ENCODE measurements at places on chromosomes 7 and 10.
A peak's percentile ranks its signal among the peaks of the same experiment; 100 is the strongest.

DNA sequence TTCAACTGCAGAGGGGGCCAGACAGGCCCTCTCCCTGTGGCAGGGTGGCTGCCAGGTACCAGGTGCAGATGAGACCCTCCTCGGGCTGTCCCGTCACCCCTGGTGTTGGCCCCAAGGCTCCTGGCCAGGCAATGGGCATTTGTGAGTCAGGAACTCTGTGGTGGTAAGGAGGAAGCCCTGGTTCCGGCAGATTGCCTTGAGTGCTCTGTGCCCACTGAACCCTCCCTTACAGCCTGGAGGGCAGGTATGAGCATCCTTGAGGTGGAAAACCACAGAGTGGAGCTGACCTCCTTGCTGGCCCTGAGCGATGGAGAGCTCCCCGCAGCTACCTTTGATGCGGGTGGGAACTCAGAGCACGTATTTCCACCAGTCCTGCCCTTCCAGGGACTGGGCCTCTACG is 2.0 kb downstream of the PAOX start:
- DNase-seq = no peak

- DNase-seq = no peak
Measured at GRCh38 chr7:44979481-44980392, 922 bp upstream of the MYO1G start.

DNA sequence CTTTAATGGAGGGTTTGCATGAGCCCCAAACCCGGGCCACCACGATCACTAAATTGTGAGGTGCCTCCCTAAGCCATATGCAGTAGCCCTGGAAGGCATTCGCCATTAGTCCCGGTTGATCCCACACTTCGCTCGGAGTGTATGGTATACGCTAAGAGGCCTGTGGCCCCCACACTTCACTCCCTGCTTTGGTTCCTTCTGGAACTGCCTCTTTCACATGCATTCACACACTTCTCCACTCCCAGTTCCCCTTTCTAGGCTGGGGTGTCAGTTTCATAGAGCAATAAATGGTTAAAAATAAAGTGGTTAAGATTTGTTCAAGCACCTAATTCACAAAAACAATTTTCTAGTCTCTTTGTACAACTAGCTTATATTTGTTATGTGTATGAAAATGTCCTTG is 212.1 kb upstream of the KCND2 start:
- no peak for DNase-seq

DNA sequence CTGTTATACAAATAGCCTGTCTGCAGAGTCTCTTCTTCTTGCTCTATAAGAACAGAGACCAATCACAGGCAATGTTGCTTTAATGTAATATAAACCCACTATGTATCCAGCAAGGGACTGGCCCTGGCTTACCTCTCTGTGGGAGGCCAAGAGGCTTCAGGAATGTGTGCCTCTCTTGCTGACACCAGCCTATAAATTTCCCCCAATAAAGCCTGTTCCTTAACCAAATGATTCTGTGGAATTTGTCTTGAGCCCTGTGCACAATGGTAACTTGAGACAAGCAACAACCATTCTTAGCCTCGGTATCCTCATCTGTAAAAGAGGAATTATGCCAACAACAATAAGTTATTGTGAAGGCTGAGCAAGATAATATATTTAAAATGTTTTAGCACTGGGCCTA is 563.7 kb downstream of the GRM8 start:
- no peak for DNase-seq

- no peak for DNase-seq
Measured at GRCh38 chr10:86681722-86682386, 13.5 kb downstream of the LDB3 start.

DNA sequence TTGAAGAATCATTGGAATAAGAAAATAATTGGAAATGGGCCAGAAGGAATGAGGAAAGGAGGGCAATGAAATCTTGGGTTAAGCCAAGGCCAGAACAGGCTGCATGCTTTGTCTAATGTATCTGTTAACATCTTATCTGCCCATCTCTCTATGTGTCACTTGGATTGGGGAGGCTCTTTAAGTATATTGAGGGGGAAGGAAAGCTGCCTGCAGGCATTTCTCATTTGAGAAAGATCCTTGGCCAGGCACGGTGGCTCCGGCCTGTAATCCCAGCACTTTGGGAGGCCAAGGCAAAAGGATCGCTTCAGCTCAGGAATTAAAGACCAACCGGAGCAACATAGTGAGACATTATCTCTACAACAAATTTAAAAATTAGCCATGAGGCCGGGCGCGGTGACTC is 14.3 kb downstream of the PCBD1 start:
- DNase-seq = no peak

GRCh38 chr7:131556909-131557651 is 652 bp upstream of the PODXL start:
- no peak for DNase-seq

DNA sequence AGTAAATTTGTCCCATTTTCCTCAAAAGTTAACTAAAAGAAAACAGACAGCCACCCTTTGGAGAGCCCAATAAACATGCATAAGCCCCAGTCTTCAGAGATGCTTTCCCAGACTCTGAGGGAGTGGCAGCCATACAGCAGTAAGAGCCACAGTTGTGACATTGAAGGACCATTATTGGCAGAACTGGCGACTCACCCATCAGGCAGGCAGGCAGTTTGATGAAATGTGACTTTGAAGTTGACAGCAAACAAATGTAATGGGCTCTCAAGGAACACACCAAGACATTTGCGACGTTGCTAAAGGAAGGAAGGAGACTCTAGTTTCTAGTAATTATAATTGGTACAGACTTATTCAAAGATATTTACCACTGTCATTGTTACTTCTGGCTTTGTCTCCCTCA is 287.5 kb upstream of the PHYHIPL start:
- no peak for DNase-seq

- no peak for DNase-seq
Measured at GRCh38 chr10:49679480-49679893, at the start of gene C10orf53. TSS of gene C10orf53 (plus strand) at chr10:49679651. CDS start at chr10:49679698, 47 bp downstream.

- no peak for DNase-seq
Measured at GRCh38 chr7:2191016-2191415, 41.7 kb downstream of the MAD1L1 start.

GRCh38 chr7:115682507-115682906 is 348.1 kb downstream of the TFEC start:
- DNase-seq = no peak

GRCh38 chr10:52746169-52746568 is 26.4 kb downstream of the MBL2 start:
- no peak for DNase-seq

DNA sequence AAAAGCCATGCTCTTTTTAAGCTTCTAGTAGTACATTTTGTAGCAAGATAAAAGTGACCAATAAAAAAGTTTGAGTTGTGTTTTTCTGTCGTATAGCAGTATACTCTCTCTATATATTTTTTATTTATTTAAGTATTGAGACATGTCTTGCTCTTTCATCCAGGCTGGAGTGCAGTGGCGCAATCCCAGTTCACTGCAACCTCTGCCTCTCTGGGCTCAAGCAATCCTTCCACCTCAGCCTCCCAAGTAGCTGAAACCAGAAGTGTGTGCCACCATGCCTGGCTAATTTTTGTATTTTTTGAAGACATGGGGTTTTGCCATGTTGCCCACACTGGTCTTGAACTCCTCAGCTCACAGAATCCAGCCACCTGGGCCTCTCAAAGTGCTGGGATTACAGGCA is 2.8 kb downstream of the SUGCT start:
- no peak for DNase-seq

DNA sequence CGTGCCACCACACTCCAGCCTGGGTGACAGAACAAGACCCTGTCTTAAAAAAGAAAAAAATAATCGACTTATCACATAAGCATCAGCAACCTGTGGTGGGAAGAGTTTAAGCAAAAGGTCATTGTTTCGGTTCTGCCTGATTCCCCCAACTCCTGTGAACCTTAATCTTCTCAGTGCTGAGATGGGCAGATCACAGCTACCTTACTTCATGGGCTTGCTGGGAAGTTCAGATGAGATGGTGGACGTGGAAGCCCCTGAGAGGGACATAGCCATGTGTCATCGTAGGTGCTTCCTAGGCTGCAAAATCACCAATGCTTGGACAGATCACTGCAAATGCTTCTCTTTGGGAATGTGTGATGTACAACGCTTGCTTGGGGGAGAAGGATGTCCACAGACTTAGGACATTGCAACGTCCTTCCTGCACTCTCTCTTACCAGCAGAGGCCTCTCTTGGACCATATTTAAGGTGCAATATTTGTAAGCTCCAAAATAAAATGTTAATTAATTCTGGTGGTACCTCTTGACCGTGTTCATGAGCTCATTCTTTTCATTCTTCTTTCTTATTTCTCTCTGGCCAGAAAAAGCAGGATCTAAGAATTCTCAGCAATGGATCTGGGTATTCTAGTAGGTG is 8.6 kb downstream of the GJD4 start:
- DNase-seq = no peak

- no peak for DNase-seq
Measured at GRCh38 chr10:60031664-60032063, 125.3 kb upstream of the CCDC6 start.

GRCh38 chr10:74021248-74022055 is 23.5 kb downstream of the VCL start:
- DNase-seq = peak; percentile 50

DNA sequence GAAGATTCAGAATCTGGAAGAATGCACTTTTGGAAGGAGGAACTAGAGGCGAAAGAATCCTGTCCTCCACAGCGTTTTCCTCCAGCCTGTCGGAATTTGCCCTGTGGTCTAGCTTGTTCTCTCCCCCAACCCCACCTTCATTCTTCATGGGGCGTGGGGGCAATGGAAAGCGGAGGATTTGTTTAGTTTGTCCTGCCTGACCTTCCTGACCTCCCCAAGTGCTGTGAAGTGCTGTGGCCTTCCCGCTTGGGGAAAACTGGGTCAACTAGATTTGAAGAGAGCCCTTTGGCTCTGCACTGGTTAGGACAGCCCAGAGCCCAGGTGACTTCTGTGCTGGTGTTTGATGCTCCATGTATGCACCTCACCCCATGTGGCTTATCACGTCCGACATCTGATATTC is 49.1 kb downstream of the GATA3 start:
- no peak for DNase-seq

GRCh38 chr7:131895541-131896164 is 339.2 kb upstream of the PODXL start:
- DNase-seq = peak; percentile 97

DNA sequence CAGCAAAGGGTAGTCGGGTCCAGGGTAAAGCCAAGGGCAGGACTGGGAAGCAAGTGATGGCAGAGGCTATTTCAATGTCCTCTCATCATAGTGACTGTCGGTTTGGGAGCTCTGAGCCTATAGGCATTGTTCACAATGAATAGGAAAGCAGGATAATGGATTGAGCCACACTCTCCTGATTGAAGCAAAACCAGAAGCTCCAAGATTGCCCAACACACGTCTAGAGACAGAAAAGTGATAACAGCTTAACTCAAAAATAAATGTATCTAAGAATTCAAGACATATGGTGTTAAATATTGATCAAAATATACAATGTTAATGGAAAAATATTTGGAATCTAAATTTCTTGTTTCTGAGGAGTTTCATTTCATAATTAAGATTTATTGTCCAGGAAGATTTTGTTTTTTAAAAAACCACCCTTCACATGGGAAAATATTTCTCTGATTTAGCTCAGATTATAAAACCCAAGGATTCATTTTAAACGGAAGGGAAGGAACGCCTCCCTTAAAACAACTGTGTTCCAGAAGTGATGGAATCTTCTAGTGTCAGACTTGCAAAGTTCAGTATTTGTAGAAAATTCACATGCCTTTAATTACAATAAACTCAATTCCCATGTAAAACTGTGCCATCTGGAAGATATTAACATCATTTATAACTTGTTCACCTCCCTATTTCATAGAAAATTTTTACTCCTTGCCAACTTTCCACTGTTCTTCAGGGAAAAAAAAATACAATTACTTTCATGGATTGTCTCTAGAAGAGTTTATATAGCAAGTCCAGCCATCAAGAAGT is 54.5 kb downstream of the NRP1 start:
- DNase-seq = peak; percentile 70

- no peak for DNase-seq
Measured at GRCh38 chr7:66859794-66860645, 61.0 kb upstream of the TMEM248 start.

DNA sequence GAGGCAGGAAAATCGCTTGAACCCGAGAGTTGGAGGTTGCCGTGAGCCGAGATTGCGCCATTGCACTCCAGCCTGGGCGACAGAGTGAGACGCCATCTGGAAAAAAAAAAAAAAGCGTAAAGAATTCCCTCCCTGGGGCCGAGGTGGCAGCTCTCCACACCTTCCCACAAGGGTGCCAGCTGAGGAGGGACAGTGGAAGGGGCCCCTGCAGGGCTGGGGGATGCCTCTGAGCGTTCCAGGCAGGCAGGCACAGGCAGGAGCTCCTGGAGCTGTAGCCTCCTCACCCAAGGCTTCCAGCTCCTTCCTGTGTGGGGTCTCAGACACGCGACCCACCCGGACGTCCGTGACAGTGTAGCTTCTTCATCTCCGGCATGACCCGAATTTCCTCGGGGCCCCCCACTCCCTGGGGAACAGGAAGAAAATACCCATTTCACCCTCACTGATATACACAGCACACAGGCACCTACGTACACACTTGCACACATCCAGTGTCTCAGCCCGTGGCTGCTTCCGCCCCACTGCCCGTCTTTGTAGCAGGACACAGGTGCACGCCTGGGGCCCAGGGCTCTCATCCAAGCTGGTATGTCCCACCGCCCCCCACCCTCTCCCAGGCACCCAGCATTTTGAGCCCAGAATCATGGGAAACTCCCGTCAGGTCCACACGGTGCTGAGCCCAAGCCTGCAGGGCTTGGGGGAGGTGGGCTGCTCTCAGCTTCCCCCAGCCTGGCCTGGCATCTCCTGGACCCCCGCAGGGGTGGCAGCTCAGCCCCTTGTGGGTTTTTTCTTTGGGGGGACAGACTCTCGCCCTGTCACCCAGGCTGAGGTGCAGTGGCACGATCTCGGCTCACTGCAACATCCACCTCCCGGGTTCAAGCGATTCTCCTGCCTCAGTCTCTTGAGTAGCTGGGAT is 25.7 kb downstream of the GRIFIN start:
- DNase-seq = no peak

DNA sequence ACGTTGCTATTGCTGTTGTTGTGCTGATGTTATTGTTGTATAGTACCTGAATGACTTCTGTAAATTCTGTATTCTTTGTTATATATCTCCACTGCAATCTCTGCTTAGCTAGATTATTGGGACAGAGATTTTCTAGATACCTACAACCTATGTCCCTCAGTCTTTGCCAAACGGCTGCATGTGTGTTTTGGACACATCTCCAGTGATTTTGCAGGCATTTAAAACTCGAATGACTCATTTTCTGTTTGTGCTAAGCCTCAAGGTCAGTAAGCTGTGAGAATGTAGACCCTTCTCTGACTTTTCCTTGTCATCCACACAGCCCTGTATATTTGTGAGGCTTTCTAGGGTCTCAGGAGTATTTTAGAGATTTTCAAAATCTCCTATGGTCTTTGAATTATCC is 410.7 kb downstream of the POM121L12 start:
- DNase-seq = no peak
